ENCODE measurements at places on chromosomes 1 and 21.

DNA sequence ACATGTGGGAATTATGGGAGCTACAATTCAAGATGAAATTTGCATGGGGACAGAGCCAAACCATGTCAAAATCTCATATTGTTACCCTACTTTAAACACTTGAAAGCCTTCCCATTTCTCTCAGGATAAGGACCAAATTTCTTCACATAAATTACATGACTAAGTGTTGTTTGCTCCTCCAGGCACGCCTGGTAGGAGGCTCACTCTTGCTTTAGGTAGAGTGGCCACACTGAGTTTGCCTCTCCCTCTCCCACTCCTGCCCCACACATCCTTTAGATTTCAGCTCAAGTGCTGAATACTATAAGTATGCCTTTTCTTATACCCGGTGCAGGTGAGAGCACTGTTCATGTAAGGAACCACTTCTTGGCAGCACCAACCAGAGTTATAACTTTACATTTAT is 279.1 kb downstream of the DNM3 start:
- DNase-seq: no peak

DNA sequence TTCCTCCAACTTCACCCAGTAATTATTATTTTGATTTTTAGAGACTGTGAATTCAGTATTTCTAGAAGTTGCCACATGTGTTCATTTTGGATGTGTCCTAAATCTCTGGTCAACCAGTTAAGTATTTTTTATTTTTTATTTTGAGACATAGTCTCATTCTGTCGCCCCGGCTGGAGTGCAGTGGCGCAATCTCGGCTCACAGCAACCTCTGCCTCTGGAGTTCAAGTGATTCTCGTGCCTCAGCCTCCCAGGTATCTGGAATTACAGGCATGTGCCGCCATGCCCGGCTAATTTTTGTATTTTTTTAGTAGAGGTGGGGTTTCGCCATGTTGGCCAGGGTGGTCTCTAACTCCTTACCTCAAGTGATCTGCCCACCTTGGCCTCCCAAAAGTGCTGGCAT is 8.0 kb downstream of the MACF1 start:
- DNase-seq: no peak

DNA sequence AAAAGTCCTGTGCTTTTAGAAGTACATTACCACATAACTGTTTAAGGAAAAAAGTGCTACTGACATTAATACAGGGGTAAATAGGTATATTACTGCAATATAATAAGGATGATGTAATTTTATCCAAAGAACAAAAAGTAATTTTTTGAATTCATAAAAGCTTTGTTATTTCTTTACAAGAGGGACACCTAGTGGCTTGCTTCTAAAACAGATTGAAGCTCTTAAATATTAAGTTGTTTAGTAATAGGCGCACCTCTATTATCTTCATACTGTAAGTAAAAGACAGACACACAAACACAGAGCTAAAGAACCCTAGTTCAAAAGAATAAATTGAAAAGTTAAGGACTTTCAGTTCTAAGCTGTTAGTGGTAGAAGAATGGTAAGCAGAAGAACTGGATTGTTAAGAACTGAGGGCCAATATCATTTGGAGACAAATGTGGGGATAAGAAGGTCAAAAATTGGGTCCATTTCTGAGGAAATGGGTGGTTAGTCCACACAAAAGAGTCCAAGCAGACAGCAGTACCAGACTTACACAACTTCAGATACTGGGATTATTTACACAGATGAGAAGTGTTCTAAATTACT is 15.4 kb downstream of the ZNHIT6 start:
- DNase-seq: peak; percentile 1

DNA sequence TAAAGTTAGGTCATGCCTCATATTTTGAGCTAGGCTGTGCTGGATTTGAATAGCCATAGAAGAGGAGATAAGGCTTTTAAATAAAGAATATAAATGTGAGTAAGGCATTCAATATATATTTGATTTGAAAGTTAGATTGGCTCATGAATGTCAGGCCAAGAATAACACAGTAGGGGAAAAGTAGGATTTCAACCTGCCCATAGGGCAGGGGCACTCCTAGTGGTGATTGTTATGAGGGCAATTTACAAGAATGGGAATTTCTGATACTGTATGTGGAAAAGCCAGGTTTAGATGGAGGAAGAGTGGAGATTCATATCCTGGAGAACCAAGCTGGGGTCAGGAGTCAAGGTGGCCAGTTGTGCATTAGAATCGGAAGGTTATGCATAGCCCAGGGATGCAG is 74.9 kb downstream of the DNAH14 start:
- no peak for DNase-seq

- DNase-seq: no peak
Measured at GRCh38 chr21:38420140-38420539, 78.1 kb downstream of the ERG start.

DNA sequence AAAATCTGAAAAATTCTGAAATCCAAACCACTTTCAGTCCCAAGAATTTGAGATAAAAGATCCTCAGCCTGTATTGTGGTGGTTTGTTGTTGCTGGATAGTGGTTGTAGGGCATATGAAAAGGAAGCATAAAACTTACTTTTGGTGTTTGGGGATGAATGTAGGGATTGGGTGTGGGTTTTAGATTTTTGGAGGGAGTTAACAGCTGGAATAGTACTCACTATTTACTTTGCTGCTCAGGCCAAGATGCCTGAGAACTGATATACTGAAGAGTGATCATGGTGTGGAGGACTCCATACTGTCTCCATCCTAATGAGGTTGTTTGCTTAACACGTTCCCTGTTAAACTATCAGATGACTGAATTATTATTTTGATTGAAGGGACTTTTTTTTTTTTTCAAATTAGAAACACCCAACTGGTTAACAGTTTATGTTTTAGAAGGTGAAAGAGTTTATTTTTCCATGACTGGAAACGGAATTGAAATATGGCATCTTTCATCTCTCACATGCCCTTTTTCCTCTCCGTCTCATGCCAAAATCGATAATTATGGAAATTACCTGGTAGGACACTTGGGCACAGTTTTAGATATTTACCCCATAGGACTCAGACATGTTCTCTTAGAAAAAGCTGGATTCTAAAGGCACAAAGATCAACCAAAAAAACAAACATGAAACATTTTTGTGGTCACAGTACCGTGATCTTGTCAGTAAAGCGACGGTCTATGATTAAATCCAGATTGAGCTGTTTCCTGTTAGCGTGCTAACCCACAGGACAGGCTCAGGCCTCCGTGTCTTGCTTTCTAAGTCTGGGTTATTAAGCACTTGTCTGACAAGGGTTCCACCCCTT is 37.3 kb downstream of the RGL1 start:
- peak; percentile 31 for DNase-seq

DNA sequence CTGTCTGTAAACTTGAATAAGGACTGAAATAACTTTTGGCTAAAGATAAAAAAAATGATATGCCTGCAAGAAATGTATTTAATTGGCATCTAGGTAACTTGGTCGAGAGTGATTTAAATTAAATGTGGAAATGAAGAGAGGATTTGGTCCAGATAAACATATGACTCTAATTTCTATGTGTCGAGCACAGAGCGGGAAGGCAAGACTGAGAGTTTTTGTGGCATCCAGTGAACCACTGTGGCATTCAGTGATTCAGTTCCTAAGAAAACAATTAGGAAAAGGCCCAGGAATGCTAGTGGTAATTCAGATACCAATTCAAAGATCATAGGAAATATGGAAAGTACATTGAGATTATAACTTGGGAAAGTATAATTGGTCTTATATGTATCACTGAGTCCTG is 39.6 kb downstream of the PDE4B start:
- DNase-seq: no peak

- DNase-seq: no peak
Measured at GRCh38 chr1:235017719-235018118, 110.9 kb downstream of the TOMM20 start.

GRCh38 chr1:224519874-224520273 is 85.3 kb upstream of the WDR26 start:
- no peak for DNase-seq

DNA sequence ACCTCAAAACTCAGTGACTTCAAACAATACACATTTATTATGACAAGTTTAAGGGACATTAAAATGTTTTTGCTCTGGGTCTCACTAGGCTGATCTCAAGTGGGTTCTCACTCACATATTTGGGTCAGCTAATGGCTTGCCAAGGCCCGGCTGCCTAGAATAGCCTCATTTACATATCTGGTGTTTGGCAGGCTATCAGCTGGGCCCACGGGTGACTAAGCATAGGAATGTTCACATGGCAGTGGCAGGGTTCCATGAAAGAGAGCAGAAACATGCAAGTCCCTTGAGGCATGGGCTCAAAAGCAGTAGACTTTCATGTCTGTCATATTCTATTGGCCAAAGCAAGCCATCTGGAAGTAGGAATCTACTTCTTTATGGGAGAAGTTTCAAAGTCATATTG is 492.6 kb downstream of the KCNT2 start:
- no peak for DNase-seq

GRCh38 chr1:155982106-155982505 is 3.8 kb upstream of the ARHGEF2 start:
- DNase-seq: no peak

GRCh38 chr1:87243573-87243972 is 85.1 kb upstream of the LMO4 start:
- no peak for DNase-seq

DNA sequence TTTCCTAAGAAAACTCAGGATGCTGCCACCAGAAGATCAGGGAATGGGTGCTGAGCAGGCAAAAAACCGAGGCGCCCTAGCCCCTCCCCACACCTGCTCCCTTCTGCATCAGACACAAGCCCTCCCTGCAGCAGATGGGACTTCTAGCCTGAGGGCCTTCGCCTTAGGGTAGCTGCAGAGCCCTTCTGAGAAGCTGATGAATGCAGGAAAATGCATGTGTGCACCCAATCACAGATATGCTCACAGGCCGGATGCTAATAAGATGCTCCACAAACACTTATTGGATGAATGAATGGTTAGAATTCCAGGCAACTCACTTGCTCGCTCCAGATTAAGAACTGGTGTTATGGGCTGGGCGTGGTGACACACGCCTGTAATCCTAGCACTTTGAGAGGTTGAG is 6.8 kb upstream of the C1orf210 start:
- DNase-seq: no peak

GRCh38 chr1:31445951-31446350 is 32.9 kb downstream of the SERINC2 start:
- no peak for DNase-seq

GRCh38 chr21:19122356-19122755 is 718.8 kb upstream of the TMPRSS15 start:
- DNase-seq: no peak

GRCh38 chr1:66831529-66832239 is 30.6 kb upstream of the INSL5 start:
- DNase-seq: no peak

DNA sequence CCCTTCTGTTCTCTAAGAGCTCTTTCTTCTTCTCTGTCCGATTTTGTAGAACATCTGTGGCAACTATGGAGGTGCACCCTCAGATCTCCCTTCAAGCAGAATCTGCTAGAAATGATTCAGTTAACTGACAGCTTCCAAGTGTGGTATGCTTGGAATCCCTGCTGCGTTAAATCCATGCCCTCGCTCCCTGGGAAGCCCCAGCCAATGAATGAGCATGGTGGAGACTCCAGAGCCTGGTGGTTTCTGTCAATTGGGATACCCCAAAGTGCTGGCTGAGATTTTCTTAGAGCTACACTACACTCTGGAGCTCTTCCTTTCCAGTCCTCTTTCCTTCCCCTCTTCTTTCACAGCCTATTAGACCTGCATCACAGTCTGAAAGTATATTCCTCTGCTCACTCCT is 116.3 kb upstream of the C1orf21 start:
- DNase-seq: no peak

- no peak for DNase-seq
Measured at GRCh38 chr1:213260311-213261075, 209.5 kb downstream of the RPS6KC1 start.

DNA sequence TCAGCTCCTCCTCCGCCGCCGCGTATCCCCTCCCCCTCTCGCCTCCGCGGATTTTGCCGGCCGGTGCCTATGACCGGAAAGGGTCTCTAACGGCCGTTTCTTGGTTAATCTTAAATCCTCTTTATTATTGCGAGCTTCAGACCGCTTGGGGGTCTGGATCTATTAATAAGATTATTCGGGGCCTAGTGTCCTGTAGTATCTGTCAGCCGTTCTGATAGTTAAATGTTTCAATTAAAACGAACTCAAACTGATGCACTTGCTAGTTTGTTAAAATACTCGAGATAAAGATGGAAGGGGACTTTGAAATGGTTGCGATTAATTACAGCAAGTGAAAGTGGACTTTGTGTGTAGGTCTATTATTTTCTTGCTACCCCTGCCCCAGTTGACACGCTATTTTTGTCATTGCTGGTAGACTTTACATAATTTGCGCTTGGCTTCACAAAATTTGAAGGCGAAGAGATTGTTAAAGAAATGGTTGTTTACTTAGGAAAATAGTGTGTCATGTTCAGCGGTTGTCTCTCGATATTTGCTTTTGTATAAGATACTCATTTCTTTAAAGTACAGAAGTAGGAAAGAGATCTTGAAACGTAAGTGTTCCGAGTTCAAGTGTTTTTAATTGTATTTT is 779 bp downstream of the SON start:
- DNase-seq: no peak

DNA sequence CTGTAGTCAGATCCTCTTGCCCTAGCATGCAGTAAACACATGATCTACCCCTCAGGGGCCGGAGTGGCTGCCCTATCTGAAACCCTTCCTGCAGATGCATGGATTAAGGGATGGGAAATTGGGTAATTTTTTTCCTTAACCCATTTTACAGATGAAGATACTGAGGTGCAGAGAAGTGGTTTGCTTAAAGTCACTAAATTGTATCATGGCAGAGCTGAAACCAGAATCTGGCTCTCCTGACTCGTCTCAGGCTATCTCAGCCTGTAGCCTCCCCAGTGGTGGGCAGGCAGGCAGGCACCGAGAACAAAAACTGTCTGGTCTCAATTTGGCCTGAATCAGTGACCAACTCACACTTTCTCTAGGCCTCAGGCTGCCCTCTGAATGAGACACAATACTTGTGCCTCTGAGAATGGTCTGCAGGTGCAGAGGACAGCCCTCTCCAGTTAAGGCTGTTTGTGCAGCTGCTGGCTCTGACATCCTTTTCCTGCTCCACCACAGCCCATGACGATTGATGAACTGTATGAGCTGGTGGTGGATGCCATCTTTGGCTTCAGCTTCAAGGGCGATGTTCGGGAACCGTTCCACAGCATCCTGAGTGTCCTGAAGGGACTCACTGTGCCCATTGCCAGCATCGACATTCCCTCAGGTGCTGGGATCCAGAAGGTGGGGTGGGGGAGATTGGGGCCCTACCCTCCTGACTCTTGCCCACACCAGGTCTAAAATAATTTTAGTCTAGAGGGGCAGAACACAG is 1.5 kb downstream of the NAXE start:
- no peak for DNase-seq

- DNase-seq: no peak
Measured at GRCh38 chr1:182217967-182218366, 156.5 kb upstream of the ZNF648 start.

Data from NCI-H1417 (cell line).